ENCODE measurements at places on chromosomes 13 and 19.
A peak's percentile ranks its signal among the peaks of the same experiment; 100 is the strongest.

- DNase-seq = no peak
These were observed 618 bp downstream of the HAUS8 start for GRCh38 chr19:17074634-17075034.

- DNase-seq = no peak
These were observed 2301.2 kb downstream of the PCDH9 start for GRCh38 chr13:64928696-64929499.

DNA sequence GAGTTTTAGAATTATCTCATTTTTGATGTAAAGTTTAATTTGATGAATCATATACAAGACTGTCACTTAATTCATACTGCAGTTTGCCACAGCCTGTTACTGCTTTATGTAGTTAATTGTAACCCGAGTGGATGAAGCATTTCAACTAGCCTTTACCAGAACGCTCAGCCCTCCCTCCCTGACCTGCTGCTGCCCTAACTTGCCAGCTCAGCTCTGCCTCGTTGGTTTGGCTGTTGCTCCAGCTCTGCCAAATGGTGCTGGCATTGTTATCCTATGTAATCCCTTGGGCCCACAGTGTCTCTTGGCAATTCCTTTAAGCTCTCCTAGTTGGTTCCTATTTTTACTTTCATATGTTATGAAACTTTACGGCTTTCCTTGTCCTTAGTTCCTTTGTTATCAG is 113.3 kb downstream of the LMO7 start:
- no peak for DNase-seq

DNA sequence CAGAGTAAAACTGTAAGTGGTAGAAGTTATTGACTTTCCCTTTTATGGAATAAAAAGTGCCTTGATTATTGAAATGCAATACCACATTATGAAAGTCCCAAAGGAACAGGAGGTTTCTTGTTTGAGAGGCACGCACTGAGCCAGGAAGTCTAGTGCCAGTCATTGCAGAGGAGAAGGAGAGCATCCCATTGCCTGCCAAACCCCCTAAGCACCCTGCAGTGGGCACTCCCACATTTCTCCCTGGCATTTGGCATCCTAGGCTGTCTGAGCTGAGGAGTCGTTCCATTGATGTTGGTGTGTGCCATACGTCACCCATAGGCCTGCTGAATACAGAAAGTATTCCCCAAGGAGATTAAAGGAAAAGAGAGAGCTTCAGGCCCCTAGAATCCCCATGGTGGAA is 85.7 kb upstream of the MBNL2 start:
- DNase-seq = no peak

- peak; percentile 39 for DNase-seq
These were observed 604 bp downstream of the ERFL start for GRCh38 chr19:41927497-41928192.

DNA sequence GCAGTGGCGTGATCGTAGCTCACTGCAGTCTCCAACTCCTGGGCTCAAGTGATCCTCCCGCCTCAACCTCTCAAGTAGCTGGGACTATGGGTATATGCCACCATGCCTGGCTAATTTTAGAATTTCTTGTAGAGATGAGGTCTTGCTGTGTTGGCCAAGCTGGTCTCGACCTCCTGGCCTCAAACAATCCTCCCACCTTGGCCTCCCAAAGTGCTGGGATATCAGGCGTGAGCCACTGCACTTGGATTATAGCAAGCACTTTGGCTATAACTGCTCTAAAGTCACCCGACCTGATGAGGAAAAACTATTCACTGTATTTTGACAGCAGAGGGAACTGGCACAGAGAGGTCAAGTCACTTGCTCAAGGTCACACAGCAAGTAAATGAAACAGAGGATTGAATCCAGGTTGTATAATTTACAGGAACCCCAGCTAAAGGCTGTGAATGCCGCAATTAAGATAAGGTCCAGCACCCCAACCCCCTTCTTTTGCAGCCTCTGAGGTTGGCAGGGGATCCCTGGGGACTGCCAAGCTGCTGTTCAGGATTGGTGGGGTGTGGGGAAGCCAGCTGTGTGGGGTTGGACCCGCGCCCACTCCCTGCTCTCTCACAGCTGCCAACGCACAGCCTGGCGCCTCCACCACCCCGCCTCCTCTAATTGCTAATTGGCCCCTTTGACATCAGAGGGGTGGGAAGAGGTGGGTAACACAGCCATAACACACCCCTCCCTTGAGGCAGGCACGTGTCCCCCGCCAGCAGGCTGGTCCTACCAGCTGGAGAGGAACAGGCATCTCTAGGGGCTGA is 6.0 kb downstream of the TMIGD2 start:
- DNase-seq = no peak

GRCh38 chr19:13920940-13921747 is 15.1 kb downstream of the CC2D1A start:
- no peak for DNase-seq

- DNase-seq = no peak
These were observed 42.2 kb downstream of the BRD4 start for GRCh38 chr19:15290166-15290565.

DNA sequence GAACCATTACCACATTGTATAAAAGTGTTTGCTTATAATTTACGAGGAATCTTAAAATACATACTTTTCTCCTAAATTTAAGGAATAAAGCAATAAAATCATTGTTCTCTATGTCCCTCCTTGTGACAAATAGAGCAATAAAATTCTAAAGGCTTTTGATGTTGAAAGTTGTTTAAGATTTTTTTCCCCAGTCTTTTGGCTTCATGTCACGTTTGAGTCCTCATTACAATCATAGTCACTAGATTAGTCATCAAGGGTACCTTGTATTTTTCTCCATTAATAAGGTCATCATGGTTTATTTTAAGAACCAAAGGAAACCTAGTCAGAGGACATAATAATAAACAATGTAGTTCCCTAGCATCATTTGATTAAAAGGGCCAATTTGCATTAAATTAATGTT is 3.2 kb downstream of the WBP4 start:
- no peak for DNase-seq

GRCh38 chr19:56995303-56995702 is 124.5 kb upstream of the USP29 start:
- no peak for DNase-seq

DNA sequence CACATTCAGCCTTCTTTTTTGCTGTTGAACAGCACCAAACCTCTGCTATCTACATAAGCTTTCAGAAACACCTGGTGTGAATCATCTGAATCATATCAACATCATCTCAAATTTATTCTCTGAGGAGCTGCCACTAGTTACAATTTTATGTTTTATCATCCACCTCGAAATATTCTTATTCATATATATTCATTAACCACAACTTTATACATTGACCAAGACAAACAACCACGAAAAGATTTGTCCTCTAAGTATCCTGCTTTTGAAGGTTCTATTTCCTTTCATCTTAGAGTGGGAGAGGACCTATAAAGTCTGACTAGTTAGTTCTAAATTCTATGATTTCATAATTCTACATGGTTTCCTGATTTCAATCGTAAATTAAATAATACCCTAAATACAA is 18.9 kb downstream of the ESD start:
- no peak for DNase-seq

GRCh38 chr13:27917121-27917947 is 2.5 kb upstream of the PDX1 start:
- DNase-seq = no peak

DNA sequence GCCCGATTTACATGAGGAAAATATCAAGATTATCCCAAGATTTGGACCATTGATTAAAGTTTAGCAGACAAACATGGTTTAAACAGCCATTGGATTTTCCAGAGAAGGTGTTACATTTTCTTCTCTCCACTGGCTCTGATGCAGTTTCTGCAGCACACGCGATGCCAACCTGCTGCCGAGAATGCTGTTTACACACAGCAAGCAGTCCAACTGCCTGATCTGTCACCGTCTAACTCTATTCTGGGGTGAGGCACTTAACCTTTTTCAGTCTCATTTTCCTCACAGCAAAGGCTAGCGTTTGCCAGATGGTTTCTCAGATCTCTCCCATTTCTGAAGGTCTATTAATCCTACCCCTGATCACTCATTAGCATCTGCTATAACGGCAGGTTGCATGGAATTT is 763.5 kb upstream of the GPC6 start:
- DNase-seq = no peak

GRCh38 chr13:20968745-20969144 is 66.2 kb upstream of the XPO4 start:
- no peak for DNase-seq

DNA sequence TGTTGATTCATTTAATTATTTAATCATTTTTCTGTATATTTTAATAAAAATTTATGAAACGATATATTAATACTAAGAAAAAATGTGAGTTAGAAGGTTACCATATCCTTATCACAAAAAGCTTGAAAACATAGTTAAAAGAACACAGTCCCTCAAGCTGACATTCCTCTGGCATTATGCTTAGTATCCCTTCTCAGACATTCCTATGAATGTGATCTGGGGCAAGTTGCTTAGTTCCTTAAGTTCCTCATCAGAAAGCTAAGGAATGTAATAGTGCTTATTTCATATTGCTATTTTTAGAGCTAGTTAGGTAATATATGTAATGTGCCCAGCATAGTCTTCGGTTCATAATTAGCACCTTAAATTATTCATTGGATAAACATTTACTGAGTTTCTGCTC is 122.8 kb downstream of the MTUS2 start:
- DNase-seq = no peak

- no peak for DNase-seq
These were observed 650.8 kb upstream of the KLF12 start for GRCh38 chr13:74784959-74785358.

DNA sequence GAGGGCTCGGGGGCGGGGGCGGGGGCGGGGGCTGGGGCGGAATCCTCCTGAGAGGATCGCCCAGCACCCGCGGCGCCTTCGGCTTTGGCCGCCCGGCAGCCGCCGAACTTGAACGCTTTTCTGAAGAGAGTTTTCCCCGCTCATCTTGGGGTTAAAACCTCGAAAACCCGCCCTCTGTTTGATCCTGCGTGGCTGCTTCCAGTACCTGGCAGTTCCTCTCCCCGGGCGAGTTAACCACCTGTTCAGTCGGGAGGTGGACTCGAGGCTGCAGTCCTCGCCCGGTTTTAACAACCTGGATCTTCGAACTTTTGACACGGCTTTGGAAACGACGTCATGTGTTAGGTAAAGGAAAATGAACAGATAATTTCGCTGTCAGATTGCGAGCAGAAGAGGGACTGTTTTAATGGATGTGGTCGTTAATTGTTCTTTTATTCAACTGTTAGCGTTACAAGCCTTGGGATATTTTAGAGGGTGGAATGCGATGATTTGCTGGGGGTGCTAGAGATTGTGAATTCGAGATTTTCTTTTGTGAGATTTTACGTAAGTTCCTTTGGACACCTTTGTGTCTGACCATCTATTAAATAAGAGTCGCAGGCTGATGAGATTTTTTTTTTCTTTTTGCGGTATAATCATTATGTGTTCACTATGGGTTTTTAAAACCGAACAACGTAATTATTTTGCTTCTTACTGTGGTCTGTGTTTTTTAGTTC is 1.0 kb downstream of the FNDC3A start:
- peak; percentile 89 for DNase-seq

- DNase-seq = no peak
These were observed 35.7 kb upstream of the DPRX start for GRCh38 chr19:53596056-53596455.

DNA sequence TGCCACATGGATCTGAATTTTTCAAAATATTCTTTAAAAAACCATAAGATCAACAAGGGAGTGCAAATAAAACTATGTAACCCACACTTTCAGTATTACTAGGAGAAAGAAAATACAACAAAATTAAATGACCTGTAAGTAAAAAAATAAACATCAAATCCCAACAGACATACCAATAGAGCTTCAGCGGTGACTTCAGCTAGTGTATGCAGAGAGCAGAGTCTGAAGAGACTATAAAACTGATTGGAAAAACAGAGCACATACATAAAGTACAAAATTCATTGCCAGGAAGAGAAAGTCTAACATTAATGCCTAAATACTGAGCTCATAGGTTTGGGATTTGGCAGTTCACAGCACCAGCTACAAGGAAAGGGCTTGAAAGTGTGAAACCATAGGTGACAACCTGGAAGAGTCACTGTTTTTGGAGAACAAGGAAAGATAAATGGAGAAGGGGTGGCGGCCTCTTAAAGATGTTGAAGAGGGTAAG is 291.1 kb downstream of the LMO7 start:
- DNase-seq = no peak

GRCh38 chr13:58343076-58343475 is 711.5 kb downstream of the PCDH17 start:
- DNase-seq = no peak

DNA sequence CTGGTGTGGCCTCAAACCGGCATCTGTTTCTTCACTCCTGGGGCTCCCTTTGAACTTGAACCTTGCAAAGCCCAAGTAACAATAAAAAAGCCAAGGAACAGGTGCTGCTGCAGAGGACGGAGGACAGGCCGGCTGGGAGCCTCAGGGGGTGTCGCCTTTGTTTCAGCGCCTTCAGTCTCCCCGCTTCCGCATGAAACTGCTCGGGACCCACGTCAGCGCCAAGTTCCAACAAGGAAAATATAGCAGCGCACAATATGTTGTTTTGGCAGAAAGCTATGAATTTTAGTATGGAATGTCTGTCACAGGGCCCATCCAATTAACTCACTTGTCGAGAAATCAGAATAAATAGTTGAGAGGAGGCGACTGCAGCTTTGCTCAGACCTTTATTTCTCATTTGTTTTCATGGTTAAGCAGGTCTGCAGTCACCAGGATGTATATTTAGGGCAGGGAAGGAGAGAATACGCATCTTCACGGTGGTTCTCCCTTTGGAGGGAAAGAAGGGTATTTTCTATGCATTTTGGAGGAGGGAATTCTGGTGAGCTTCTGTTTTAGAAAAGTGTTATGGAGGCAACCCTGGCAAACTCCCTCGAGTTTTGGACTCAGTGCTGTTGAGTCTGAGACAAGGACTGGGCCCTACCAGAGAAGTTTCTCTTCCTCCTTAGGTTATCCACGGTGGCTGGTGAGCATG is 34.3 kb upstream of the MEDAG start:
- DNase-seq = no peak

DNA sequence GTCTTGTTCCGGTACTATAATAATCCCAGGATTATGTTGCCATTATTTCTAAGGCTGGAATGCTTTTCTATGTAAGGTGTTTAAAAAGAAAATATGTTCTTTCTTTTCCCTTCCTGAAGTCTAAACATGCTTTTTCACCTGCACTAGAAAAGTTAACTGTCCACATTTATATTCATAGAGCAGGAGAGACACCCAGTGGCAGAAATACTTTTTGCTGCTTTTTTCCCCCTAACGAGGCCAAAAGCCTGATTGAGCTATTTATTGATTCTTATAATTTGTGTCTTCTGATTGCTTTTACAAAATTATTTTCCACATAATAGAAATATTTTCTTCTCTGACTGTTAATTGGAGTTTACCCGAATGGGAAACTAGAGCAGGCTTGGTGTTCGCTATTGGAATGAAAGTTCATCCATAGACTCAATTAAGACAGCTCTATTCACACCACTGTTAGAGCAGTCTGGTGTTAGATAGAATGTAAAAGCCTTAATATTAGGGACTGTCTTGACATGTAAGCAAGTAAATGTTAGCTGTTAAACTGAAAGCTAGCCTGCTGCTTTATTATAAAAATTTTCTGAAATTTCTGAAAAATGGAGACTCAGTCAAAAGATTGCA is 15.8 kb downstream of the GPR180 start:
- DNase-seq = peak; percentile 67

DNA sequence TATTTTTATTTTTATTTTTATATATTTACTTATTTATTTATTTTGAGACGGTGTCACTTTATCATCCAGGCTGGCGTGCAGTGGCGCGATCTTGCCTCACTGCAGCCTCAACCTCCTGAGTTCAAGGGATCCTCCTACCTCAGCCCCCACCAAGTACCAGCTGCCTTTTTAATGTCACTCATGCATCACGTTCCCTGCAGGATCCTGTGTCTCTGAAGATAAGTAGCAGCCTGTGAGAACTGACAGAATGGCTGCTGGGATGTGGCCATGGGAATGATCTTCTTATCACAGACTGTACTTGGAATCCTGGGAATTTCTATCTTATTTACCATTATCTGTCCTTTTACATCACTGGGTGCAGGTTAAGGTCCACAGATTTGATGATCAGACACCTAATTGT is 9.2 kb upstream of the ZNF761 start:
- DNase-seq = no peak
